HCT116 (cell line): ENCODE measurements at places on chromosomes 2 and 18.

DNA sequence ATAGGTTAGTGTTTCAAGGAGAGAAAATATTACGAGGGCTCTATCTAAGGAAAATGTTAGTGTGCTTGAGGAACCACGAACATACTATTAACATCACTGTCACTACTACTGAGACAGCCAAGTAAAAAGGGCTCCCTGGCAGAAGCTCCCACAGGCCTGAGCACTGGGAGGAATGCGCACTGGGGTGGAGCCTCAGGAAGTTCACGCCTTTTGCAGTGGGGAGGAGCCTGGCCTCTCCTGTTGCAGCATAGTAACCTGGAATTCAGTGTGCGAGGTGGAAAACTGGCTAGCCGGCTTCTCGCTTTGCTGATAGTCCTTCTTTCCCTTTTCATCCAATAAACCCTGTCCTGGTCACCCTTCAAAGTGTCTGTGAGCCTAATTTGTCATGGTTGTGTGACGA lies 250.3 kb downstream of the ERBB4 start:
- DNase-seq, result no peak

GRCh38 chr18:58768293-58768974 lies 96.2 kb upstream of the ZNF532 start:
- peak; percentile 23 for DNase-seq

GRCh38 chr2:4678927-4679326 lies 975.6 kb downstream of the DCDC2C start:
- no peak for DNase-seq

DNA sequence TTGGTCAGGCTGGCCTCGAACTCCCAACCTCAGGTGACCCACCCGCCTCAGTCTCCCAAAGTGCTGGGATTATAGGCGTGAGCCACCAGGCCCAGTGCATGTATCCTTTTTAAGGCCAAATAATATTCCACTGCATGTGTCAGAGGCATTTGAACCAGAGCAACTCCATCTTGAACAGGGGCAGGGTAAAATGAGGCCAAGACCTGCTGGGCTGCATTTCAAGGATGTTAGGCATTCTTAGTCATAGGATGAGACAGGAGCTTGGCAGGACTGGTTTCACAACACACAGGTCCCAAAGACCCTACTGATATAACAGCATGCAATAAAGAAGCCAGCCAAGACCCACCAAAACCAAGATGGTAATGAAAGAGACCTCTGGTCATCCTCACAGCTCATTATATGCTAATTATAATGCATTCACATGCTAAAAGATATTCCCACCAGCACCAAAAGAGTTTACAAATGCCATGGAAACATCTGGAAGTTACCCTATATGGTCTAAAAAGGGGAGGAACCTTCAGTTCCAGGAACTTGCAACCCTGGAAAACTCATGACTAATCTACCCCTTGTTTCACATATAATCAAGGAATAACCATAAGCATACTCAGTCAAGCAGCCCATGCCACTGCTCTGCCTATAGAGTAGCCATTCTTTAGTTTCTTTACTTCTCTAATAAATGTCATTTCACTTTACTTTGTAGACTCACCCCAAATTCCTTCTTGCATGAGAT lies 204.6 kb downstream of the RAB3GAP1 start:
- DNase-seq, result no peak

- DNase-seq, result no peak
These were observed 38.8 kb downstream of the NRP2 start for GRCh38 chr2:205721057-205721449.

DNA sequence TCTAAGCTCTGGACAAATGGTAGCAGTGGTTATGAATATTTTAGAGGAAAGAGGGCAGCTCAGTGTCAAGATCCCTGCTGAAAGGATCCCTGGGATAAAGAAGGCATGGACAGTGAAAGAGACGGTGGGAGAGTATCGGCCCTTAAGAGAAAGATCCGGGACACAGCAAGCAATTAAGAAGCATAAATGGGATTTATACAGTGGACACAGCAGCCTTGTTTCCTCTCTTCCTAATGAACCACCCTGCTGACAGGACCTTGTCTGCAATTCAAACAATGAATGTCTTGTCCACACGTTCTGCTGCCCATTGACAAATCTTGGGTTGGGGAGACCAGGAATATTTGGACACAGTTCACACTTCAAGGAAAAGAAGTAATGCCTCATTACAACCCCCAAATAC lies 16.5 kb downstream of the CPLX4 start:
- DNase-seq, result no peak

DNA sequence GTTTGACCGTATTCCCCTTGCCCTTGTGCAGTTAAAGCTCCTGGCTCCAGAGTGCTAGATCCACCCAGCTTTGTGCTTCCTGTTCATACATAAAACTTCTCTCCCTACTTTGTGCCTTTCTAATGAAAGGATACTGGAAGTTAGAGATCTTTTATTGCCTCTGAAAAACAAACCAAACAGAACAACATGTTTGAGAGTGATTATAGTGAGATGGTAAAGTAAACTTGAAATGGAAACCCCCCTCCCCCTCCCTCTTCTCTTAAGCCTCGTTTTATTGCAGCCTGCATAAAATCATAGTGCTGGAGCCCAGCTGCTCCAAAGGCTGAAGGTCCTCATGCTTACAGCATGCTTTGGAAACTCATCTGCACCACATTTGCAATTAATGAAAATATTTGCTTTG lies 125.1 kb downstream of the TANC1 start:
- DNase-seq, result no peak

- DNase-seq, result no peak
These were observed 117.4 kb downstream of the NEB start for GRCh38 chr2:151616760-151617339.
